ENCODE measurements at places on chromosomes 6 and 20. TPM values are rescaled to one million over a fixed set of nuclear protein-coding genes. Genes with fewer than 3 reads are reported as not detected.

The PKIB gene
- 20.7 TPM for total RNA-seq

The SIRPD gene
- not detected for total RNA-seq

The RNF182 gene
- 19.6 TPM for total RNA-seq

The ZNF391 gene
- 1.00 TPM for total RNA-seq

The CCN6 gene
- not detected for total RNA-seq

The SMOC2 gene
- total RNA-seq: not detected

The OOEP gene
- not detected for total RNA-seq

The SLC17A4 gene
- total RNA-seq: not detected

The SIRT5 gene
- total RNA-seq: 10.3 TPM

The EYA2 gene
- not detected for total RNA-seq

The DACT2 gene
- not detected for total RNA-seq

The SIGLEC1 gene
- total RNA-seq: not detected

The TMEM151B gene
- not detected for total RNA-seq

The DEFB115 gene
- total RNA-seq: not detected

The SNAP25 gene
- 2.4 TPM for total RNA-seq

The SLC39A7 gene
- 62.0 TPM for total RNA-seq
